ENCODE measurements at places on chromosomes 5 and 9.

DNA sequence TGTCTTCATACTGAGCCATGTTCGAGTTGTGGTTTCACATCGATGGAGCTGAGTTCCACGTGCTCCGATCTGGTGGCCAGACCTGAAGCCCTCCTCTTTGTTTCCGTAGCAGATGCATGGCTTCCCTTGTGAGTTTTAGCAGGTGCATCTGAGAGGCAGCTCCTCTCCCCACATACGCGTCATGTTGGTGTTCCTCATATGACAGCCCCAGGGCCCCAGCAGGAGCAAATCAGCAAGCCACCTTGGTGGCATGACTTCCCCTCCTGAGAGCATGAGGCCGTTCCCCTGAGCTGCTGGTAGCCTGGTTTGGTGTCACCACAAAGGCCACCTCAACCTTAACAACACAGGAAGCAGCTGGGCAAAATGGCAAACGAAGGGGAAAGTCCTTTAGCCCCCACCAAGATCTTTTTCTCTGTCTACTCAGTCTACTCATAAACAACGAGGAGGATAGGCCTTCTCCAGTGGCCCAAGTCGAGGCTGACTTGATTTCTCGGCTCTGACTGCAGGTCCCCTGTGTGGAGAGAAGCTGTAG lies 5.9 kb downstream of the CYFIP2 start:
- DNase-seq, result no peak

DNA sequence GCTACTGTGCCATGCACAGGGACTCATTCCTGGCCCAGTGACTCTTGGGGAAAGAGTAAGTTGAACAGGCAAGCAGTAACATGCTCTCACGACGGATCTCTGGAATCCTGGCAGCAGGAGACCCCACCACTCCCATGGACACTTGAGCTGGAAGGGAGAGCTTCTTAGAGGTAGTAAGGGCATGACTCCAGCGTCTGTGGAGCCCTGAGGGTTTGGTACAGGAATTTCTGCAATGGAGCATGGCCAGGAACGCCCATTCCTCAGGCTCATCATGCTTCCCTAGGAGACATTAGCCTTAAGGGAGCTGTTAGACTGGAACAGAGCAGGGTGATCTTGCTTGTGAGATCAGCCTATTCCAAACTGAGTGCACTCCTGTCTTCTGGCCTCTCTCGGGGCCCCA lies 212.9 kb downstream of the MAT2B start:
- no peak for DNase-seq

GRCh38 chr9:114163517-114163951 lies 8.2 kb downstream of the COL27A1 start:
- DNase-seq, result no peak

DNA sequence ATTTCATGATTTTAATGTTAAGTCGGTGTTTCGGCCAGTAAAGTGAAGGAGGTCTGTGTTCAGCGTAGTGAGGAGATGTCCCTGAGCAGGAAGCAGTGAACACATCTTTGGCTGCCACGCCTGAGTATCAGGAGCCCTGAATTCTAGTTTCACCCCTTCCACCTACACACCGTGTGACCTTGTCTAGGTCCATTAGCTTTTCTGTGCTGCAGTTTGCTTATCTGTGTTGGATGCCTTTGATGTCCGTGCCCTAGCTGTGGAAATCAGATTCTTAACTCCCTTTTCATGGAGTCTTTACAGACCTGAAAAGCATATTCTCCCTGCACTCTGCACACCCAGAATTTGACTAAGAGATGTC lies 601 bp downstream of the FBXO38 start:
- DNase-seq, result no peak

GRCh38 chr5:140828362-140828737 lies 590 bp downstream of the PCDHA6 start:
- no peak for DNase-seq

DNA sequence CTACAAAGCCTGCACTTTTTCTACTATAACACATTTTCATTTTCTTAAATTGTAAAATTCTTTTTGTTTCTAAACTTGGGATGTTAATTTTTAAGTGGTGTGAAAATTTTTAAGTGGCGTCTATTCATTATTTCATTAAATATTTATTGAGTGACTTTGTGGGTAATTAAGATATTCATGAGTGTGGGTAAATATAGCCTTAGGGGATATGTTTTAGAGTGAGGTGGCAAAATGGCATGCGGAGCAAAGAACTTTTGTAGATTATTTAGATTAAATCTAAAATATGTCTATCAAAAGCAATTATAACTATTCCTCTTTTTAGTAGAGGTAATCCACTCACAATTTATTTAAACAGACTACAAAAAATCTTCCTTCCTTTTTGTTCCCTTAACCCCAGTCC lies 188.4 kb downstream of the PCSK1 start:
- DNase-seq, result no peak

DNA sequence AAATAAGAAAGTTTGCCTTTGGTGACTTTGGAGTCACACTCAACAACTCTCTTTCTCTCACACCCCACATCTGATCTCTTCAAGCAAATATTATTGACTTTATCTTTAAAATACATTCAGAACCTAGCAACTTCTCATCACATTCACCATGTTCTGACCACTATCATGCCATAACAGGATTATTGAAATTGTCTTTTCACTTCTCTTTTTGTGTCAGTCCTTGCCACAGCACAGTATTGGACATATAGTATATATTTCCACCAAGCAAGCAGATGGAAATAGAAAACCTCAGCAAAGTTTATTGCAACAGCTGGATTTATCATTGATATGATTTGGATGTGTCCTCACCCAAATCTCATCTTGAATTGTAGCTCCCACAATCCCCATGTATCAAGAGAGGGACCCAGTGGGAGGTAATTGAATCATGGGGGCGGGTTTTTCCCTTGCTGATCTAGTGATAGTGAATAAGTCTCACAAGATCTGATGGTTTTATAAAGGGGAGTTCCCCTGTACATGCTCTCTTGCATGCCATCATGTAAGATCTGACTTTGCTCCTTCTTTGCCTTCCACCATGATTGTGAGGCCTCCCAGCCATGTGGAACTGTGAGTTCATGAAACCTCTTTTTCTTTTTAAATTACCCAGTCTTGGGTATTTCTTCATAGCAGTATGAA lies 26.9 kb upstream of the ITGA1 start:
- no peak for DNase-seq

GRCh38 chr9:126880226-126880946 lies 19.9 kb downstream of the ZBTB34 start:
- no peak for DNase-seq

DNA sequence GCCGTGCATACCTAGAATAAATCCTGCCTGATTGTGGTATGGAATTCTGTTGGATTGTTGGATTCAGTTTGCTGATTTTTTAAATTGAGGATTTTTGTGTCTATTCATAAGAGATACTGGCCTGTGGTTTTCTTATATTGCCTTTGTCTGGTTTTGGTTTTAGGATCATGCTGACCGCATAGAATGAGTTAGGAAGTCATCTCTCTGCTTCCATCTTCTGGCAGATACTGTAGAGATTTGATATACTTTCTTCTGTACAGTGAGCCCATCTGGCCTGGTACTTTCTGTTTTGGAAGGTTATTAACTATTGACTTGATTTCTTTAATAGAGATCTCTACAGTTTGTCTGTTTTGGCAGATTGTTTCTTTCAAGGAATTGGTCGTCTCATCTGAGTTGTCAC lies 14.7 kb downstream of the CEP72 start:
- no peak for DNase-seq

DNA sequence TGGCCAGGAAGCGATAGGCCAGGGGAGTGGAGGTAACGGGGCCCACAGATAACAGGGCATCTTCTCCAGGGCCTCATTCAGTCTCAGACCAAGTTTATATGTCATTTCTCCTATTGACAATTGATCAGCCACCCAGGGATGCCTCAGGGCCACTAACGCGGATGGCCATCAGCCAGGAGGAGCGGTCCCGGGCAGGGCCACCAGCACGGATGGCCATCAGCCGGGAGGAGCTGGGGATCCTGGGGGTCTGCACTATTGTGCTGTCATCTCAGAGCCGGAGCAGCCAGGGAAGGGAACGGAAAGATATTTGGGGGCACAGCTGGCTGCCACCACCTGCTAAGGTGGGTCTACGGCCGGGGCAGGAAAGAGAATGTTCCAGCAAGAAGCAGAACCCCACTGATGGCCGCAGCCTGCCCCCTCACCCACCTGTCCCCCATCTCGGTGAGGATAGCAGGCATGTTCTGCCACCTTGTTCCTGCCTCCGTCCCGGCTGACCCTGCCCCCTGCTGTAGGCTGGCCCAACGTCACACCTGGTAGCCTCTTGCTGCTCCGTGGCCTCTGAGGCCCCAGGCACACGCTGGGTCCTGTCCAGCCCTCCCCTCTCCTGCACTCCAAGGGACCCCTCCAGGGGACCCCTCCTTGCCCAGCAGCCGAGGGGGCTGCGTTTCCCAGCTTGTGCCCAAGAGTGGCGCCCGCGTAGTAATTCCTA lies 21.5 kb upstream of the UBAC1 start:
- DNase-seq, result no peak

DNA sequence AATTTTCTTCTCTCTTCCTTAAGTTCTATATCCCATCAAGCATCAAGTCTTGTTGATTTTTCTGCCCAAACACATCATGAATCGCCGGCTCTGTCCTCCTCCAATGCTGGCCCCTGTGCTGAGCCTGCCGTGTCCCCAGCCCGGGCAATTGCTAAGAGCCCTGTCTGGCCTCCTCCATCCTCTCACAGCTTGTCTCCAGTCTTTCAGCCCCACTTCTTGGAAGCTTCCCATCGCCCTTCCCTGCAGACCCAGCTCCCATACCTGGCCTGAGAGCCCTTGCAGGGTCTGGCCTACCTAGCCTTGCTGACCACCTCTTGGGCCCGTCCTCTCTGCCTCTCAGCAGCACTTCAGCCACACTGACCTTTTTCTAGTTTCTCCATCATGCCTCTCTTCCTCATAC lies 61.9 kb downstream of the COL15A1 start:
- DNase-seq, result no peak

- no peak for DNase-seq
Measured at GRCh38 chr5:135435467-135436330, 11.4 kb downstream of the DCANP1 start.

DNA sequence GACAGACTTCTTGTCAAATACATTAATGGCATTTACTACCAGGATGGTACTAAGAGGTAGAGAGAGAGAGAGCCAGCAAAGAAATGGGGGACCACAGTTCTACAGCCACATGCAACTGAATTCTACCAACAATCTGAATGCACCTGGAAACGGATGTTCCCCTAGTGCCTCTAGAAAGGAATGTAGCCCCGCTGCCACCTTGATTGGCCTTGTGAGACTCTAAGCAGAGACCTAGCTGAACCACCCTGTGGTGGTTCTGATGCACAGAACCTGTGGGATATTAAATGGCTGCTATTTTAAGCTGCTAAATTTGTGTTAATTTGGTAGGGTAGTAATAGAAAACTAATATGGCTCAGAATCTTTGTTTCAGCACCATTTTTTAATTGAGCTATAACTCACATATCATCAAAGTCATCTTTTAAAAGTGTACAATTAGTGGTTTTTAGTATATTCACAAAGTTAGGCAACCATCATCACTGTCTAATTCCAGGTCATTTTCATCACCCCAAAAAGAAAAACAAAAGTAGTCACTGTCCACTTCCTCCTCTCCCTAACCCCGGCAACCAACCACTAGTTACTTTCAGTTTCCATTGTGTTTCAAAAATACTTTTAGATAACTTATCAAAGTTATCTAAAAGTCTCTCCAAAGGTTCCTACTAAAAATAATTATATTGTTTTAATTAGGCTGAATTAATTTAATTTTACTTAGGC lies 51.7 kb downstream of the CPLANE1 start:
- DNase-seq, result no peak

Data from NCI-H774 (cell line).